ENCODE measurements at places on chromosomes 1 and 21.

DNA sequence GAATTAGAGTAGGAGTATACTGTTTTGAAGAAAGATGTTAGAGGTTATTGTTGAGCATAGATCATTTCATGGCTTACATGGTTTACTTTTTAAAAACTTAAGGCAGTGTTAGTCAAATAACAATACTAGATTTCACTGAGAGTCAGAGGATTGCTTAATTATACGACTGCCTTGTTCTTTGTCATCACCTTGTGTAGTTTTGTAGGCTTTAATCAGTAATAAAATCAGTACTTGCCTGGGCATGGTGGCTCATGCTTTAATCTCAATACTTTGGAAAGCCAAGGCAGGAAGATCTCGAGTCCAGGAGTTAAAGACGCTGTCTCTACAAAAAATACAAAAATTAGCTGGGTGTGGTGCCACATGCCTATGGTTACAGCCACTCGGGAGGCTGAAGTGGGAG lies 41.3 kb upstream of the GPR52 start:
- DNase-seq, result no peak

DNA sequence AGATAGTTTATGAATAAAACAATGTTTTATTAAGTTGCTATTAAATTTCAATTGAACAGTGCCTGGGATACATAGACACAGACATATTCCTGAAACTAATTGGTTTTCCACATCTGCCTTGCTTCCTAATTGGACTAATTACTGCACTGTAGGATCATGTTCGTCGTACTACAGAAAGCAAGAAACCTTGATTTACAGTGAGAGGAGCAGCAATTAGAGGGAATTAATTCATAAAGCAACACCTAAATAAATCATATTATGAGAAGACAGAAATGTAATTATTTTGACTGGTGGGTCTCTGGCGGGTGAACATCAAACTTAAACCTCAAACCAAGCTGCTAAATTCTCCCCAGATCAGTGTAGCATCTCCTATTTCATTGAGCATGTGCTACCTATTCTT lies 124.6 kb upstream of the CAMK1G start:
- no peak for DNase-seq

DNA sequence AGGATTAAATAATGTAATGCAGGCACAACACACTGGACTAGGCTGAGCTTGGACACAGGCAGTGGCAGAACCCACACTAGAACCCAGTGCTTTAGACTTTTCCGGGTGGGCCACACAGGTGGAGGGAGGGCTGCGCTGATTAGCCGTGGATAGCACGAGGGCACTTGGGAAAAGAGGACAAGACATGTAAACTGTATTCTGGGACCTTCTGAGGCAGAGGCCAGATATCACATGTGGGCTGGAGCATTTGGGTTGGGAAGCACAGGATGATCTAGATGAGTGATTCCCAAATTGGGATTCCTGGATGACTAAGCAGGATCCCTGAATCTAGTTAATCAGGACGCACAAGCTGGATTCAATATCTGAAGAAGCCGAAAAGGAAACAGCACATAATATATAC lies 20.3 kb upstream of the A3GALT2 start:
- peak; percentile 15 for DNase-seq

GRCh38 chr1:94406446-94406845 lies 11.7 kb upstream of the ABCD3 start:
- DNase-seq, result peak; percentile 66

- DNase-seq, result no peak
Measured at GRCh38 chr1:27931184-27931583, 3.6 kb upstream of the SMPDL3B start.

- DNase-seq, result no peak
Measured at GRCh38 chr1:9902060-9902452, 8.0 kb downstream of the CTNNBIP1 start.

GRCh38 chr1:3317456-3317855 lies 137.0 kb upstream of the ARHGEF16 start:
- DNase-seq, result no peak

- DNase-seq, result no peak
Measured at GRCh38 chr1:25644962-25645361, 28.4 kb downstream of the MAN1C1 start.

DNA sequence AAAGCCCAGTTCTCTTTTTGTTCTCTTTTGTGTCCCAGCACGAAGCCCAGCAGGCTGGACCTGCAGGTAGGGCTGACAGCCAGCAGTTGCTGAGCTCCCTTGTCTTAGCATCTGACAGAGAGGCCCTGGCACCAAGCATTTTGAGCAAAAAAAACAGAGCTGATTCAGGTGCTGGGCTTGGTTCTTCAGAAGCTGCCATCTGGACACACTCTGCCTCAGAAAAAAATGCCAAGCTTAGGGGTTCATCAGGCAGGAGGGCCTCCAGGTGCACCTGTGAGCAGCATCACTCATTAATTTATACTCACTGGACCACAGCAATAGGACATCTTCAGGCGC lies 167.1 kb upstream of the PLD5 start:
- DNase-seq, result no peak

DNA sequence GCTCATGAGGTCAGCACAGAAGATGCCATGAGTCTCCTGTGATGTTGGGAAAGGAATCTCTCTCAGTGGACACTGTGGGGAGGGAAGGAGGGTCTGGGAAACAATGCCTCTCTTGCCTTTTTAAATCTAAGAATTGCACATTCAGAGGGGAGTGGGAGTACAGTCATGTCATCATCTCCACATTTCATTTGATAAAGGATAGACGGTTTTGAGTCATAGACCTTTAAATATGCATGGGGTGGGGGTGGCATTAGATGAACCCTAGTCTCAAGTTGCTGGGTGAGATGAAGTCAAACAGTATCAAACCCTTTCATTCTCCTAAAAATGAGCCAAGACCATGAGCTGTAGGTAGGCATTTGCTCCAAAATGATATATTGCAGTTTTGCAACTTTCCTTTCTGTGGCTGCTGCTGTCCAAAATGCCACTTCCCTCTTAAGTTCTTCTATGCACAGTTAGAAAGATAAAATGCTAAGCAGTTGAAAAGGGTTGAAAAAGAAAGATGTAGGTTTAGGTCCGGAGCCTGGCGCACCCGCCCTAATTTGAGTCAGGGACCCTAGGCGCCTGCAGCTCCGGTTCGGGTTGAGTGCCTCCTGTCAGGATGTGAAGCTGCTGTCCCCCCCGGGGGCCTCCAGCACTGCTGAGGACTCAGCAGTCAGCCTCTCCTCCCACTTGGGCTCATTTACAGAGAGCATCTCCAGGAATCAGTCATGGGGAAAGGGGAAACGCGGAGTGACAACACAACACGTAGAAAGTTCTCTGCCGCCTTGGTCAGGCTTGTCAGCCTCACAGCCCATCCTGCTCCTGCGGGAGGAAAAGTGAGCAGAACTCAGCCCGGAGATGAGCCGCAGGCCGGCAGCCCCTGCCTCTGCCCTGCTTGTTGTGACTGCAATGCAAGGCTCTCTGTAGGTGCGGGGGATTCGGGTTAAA lies 479.3 kb upstream of the RUNX1 start:
- no peak for DNase-seq

GRCh38 chr1:168636642-168637111 lies 60.3 kb downstream of the XCL1 start:
- DNase-seq, result peak; percentile 60

GRCh38 chr1:9193233-9193625 lies 41.3 kb upstream of the H6PD start:
- peak; percentile 77 for DNase-seq

- DNase-seq, result no peak
Measured at GRCh38 chr21:42476388-42477331, 19.4 kb downstream of the RSPH1 start.

GRCh38 chr21:36384885-36385232 lies 333 bp upstream of the CHAF1B start:
- DNase-seq, result no peak

DNA sequence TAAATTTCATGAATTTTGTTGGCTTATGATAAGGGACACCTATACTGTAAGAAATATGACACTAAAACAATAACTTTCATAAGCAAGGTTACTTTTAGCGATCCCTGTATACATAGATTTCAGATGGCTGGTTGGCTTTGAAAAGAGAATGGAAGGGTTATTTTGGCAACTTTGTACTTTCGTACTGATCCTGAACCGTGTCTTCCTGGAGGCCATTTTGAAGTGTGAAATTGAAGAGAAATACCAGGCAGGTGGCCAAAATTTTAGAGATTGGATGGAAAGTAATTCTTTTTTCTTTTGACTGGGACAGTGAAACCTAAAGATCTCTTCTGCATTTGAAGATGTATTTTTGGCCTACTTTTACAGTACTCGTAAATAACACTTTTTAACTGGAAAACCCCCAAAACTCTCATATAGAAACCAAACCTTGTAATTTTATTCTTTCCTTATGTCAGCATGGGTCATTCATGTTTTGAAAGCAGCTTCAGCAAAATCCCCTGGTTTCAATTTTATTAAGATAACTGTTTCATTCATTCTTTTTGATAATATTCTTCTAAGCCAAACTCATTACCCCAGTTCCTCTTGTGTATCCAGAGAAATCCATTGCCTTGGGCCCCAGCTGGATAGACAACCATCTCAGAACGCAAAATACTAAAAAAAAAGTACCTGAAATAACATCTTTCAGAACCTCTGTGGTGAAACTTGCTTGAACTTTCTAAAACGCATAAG lies 38.4 kb upstream of the ZNF281 start:
- no peak for DNase-seq

DNA sequence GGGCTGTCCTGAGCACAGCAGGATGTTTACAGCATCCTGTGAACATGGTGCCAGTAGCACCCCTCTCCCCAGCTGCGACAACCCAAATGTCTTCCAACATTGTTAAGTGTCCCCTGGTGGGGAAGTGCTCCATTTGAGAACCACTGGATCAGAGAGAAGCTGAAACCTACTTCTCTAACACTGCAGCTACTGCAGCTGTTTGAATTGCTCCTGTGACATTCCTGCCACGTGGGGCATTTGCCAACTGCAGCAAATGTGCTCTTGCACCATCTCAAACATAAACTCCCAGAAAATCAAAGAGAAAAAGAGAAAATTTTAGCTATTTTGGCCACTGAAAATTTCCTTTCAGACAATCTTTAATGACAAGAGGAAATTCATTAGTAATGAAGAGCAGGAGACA lies 11.0 kb downstream of the SLC2A5 start:
- DNase-seq, result no peak

All from iris pigment epithelial cell (primary cell).